ENCODE measurements at places on chromosomes 2 and 18.

GRCh38 chr2:194271293-194271961 is 1385.6 kb upstream of the SLC39A10 start:
- no peak for DNase-seq

DNA sequence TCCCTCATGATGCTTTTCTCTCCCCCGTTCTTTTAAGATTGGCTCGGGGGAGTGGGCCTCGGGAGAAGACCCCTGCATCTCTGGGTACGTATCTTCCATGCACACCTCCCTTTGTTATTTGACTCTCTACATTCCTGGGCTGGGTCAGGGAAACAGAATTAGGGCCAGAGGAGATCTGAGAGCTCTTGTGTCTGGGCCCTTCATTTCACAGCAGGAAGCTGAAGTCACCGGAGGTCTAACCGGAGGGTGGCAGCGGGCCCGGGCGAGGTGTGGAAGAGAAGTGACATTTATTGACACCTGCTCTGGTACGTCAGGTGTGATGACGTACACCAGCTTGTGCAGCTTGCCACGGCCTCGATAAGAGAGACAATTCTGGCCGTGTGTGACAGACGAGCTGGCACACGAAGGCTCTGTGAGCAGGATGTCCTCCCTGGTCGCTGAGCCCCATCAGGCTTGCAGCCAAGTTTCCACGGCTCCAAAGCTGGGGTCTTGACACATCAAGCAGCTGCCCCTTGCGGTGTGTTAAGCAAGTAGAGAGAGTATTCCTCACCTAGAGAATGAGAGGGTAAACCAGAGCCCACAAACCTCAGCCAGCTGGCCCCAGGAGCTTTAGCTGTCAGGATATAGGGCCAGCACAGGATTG is 30.4 kb downstream of the TOGARAM2 start:
- no peak for DNase-seq

GRCh38 chr18:25253136-25253535 is 98.8 kb downstream of the ZNF521 start:
- DNase-seq = peak; percentile 58

DNA sequence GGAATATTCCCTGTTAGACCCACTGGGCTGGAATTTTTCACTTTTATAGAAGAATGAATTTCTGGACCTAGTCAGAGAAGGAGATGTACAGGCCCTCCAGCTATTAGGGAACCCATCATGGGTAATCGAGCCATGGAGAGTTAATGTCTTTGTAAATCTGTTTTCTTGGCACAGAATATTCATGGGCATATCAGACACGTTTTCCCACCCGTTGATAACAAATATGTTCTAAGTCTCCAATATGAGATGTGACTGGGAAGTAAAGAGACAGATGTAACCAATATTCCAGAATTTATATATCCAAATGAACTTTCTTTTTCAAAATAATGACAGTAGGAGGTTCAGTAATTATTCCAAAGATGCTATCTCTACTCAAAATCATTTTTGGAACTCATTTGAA is 38.7 kb downstream of the CCDC85A start:
- no peak for DNase-seq

GRCh38 chr18:49305688-49306336 is 154.6 kb downstream of the DYM start:
- DNase-seq = peak; percentile 31

DNA sequence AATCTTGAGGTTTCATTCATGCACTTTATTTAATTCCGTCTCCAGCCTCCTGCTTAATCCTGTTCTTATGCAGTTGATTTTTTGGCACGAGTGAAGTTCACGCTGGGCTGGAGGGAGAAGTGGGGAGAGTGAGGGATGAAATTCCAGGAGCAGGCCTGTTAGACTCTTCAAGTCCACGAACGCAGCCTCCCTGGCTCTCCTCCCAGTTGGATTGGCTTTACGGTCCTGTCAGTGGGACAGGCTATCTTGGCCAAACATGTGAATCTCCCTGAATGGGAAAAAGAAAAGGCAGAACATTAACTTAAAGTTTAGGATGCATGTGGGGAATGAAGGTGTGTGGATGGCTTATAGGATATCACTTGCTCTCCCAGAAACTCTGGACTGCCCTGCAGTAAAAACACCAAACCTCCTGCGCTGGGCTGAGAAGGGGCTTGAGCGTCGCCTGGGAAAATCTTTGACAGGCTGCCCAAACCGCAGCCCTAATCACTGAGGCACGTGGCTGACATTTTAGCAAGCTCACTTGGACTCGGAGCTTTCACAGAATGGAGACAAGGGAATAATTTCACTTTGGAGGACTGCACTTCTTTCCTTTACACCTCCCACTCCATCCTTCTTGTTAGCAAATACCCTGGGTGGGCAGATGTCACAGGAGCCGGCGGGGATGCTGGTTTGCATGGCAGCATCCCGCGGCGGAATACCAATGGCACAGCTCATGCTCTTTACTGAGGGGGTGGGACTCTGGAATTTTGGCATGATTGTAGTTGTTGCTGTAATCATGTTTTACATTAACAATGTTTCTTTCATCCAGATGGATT is 93.9 kb downstream of the ACKR3 start:
- DNase-seq = peak; percentile 84

DNA sequence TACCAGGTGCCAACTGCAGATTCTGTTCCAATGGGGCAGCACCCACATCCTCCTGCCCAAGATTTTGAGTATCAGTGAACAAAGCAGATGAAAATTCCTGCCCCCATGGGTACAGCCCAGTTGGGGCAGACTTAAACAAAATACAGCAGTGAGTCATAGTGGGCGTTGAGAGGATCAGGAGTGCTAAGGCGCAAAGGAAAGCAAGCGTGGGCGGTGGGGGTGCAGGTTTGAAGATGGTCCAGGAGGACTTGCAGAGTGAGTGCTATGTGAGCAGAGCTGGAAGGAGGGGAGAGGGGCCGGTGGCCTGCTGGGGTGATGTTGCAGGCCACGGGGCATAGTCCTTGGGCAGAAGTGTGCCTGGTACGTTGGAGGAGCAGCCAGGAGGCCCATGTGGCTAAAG is 24.7 kb downstream of the STEAP3 start:
- DNase-seq = peak; percentile 59

DNA sequence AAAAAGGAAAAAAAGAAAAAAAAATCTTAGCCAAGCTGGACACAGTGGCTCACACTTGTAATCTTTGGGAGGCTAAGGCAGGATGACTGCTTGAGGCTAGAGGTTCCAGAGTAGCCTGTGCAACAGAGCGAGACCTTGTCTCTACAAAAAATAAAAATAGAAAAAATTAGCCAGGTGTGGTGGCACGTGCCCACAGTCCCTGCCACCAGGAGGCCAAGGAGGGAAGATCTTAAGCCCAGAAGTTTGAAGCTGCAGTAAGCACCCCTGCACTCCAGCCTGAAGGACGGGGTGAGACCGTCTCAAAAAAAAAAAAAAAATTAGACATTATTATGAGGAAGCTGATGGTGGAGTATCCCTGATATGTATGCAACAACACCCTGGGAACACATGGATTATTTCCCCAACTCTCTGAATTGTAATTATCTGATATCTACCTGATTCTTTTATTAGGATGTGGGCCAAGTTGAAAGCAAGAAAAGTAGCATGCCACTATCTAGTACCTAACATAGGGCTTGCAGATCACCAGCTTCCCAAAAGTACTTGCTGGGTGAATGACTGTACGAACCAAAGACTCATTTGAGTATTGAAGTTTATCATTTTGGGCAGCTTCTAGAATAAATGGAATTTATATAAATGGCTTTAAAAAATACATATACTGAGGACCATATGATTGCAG is 140.9 kb downstream of the TCF4 start:
- no peak for DNase-seq

DNA sequence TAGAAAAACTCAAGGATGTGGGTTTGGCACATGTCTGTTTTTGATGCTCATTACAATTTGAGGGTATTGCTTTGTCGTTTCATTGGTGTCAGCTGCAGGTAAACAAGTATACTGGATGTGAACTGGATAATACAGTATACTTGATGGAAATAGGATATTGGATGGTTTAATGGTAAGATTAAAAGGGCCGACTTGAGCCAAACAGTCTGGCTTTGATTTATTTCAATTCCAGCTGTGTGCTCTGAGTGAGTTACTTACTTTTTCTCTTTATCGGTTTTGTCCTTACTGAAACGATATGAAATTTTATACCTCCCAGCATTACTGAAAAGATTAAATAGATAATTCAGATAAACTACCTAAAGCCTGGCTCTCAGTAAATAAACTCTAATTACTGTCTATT is 227.6 kb downstream of the ASXL3 start:
- no peak for DNase-seq

GRCh38 chr18:57738078-57738477 is 65.0 kb downstream of the ATP8B1 start:
- DNase-seq = no peak

DNA sequence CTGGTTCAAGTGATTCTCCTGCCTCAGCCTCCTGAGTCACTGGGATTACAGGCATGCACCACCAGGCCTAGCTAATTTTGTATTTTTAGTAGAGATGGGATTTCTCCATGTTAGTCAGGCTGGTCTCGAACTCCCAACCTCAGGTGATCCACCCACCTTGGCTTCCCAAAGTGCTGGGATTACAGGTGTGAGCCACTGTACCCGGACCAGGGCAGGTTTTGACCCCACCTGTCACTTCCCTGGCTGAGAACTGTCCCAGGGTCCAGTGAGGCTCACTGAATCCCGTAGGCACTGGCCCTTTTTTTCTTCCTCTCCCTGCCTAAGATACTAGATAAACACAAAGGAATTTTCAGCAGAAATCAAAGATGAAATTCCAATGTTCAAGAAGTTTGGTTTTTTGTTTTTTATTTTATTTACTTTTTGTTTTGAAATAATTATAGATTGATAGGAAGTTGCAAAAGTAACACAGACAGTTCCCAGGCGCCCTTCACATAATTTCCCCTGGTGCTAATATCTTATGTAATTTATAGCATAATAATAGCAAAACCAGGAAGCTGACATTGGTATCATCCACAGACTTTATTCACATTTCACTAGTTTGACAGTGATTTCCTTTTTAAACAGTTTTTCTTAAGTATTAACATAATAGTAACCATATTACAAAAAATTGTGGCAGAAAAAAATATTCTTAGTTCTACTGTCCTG is 52.4 kb upstream of the B3GNT7 start:
- no peak for DNase-seq

DNA sequence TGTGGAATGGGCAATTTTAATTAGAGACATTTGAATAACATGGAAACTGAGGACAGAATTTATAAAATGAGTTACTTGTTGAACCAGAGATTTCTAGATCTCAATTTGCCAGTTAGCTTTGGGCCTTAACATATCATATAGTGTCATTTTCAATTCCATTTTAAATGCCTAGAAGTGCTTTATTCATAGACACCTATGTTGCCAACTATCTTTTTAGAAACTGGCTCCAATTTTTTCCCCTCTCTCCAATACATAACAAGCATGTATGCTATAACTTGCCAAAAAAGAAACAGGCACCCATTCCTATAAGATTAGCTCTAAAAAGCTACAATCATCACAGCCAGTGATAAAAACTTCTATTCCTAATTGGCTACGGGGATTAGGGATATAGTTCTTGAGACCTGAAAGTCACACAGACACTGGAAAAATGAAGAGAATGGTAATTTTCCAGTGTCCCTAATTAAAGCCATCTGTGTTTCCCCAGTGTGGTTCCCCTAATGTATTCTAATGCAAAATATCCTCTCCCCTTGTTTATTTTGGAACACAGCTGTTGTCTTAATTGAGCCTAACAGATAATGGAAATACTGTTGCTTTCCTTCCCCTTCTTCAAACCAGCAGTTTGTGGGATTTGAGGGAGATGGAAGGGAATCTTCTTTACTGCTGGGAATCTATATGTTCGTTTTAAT is 205.5 kb upstream of the FSHR start:
- DNase-seq = peak; percentile 0

DNA sequence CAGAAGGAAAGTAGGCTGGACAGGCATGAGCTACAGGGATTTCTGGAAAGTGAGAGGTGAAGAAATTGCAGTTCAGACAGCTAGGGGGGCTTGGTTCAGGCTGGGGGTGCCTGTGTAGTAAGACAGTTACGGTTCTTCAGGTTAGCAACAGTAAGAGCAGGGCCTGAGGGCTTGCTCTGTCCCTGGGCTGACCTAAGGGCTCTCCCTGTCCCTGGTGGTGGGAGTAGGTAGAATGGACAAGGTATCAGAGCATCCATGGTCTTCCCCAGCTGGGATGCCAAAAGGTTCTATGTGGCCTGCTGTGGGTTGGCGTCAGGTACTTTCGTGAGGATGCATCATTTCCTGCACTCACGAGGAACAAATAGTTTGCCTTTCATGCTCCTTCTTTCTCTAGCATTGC is 34.6 kb upstream of the TACR1 start:
- no peak for DNase-seq

DNA sequence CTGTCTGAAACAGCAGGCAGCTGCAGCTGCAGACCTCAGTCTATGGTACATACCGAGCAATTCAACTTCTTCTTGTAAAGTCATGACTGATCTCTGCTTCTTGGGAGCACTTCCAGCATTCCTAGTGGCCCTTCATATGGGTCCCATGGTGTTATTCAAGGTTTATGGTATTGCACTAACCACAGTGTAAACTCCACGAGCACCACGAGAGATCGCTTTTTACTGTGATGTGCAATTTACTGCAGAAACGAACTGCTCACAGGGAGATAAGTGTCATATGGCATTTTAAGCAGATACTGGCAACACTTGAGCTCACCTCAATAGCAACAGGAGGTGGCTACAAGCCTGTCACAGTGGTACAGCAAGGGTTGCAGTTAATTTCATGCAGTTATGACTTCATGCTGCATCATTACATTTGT is 38.6 kb upstream of the SH3BP4 start:
- DNase-seq = peak; percentile 37

DNA sequence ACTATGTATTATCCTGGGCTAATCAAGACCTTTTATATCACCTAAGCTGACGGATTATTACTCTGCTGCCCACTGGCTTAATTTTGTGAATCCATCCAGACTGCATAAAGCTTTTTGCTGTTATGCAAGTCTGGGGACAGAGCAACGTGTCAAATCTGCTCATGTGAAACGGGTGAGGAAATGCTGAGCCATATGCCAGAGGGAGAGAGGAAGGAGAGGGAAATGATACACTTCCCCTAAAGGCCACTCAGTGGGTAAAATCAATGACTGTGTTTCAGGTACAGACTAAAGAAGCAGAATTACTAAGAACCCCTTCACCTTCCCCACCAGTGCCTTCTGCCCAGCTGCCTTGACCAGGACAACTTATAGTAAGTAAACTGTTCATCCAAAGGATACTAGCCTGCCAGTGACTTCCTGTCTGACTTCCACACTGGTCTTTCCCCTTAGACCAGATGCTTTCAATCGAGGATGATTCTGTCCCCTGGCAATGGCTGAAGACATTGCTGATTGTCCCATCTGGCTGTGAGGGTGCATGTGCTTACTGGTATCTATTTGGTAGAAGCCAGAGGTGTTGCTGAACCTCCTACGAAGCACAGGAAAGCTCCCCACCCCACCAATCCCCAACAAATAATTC is 43.0 kb downstream of the STAT1 start:
- no peak for DNase-seq

- DNase-seq = no peak
Observed at GRCh38 chr2:143475041-143475776, 346.0 kb downstream of the ARHGAP15 start.

GRCh38 chr2:33158482-33159003 is 211.8 kb downstream of the LTBP1 start:
- DNase-seq = peak; percentile 91

GRCh38 chr2:47064106-47064505 is 91.0 kb downstream of the STPG4 start:
- DNase-seq = no peak

GRCh38 chr2:241562269-241562891 is 3.8 kb downstream of the BOK start:
- no peak for DNase-seq

GRCh38 chr2:218523651-218524050 is 44.5 kb downstream of the USP37 start:
- no peak for DNase-seq
